ENCODE measurements at places on chromosomes 6 and 20. TPM values are rescaled to one million over a fixed set of nuclear protein-coding genes. Genes with fewer than 3 reads are reported as not detected.

The ADGRF5 gene
- 37.5 TPM for total RNA-seq

The APOM gene
- 7.9 TPM for total RNA-seq

The SEMG1 gene
- total RNA-seq = not detected

The SLC17A9 gene
- 1.0 TPM for total RNA-seq

The BPIFB4 gene
- not detected for total RNA-seq

The HDGFL1 gene
- total RNA-seq = not detected

The ZNF391 gene
- 1.1 TPM for total RNA-seq

Data from gastrocnemius medialis (tissue), 4 donors.